Fibroblast of skin of back (primary cell): ENCODE measurements at places on chromosomes 3 and 15.

- DNase-seq = no peak
These were observed 245.2 kb downstream of the PLOD2 start for GRCh38 chr3:145915787-145916186.

GRCh38 chr3:59566481-59566975, 516.7 kb upstream of the CFAP20DC start:
- DNase-seq = no peak

GRCh38 chr3:138907539-138907938, 39.4 kb downstream of the FOXL2 start:
- DNase-seq = no peak

GRCh38 chr15:78915341-78916087, 29.3 kb downstream of the CTSH start:
- peak; percentile 49 for DNase-seq

DNA sequence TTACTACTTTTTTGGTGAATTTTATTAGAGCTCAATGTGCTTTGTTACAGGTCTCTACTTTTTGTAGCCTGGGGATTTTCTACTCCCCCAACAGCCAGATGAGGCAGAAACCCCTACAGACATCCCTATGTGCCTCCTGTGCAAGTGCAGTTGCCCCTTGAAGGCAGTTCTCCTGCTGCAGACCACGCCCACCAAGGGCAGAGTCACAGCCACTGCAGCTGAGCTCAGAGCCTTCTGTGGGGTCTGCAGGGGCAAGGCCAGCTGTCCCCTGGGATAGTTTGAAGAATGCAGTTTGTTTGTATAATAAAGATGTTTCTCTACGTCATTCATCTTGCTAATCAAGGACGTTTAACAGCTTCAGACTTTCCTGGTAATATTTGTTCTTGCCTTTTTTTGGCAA, 76.8 kb downstream of the NPAP1 start:
- DNase-seq = no peak

DNA sequence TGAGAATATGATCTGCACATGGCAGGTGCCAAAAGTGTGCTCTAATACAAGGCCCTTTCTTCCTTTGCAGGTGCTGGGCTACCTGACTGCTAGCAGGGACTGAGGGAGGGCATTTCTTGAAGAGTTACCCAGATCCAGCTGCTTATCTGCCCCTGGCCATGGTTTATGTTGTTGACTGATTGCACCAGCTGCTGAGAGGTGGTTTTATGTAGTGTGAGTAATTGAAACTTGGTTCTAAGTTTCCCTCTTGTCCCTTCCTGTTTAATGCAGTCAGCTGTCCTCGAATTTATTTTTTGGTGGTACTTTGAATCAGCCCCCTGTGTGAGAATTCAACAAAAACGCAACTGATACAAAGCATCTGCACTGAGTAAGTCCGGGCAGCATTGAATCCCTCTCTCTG, 288.3 kb upstream of the C2CD4B start:
- DNase-seq = no peak

- DNase-seq = no peak
These were observed 46.9 kb downstream of the SENP2 start for GRCh38 chr3:185632996-185633395.

DNA sequence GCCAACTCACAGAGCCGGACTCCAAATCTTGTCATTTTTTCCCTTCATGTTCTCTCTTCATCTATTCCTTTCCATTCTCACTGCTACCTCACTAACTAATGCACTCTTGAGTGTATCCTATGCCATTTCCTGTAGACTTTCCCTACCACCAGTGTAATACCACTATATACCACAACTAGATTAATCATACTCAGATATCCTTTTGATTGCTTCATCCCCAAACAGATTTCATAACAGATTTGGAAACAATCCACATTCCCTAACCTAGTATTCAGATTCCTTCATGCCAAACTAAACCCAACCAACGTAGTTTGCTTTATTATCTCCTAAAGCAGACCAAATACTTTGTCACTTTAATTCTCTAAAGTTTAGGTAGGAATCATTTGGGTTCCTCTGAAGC, 2.6 kb upstream of the PLOD2 start:
- DNase-seq = peak; percentile 96
